ENCODE measurements at places on chromosomes 1 and 21. TPM values are rescaled to one million over a fixed set of nuclear protein-coding genes. Genes with fewer than 3 reads are reported as not detected.

Gene ARHGEF10L
- 34.1 TPM for total RNA-seq

Gene RAD54L
- total RNA-seq: 1.0 TPM

Gene PDPN
- total RNA-seq: 47.0 TPM

Gene CDC42BPA
- 41.8 TPM for total RNA-seq

Gene NR1I3
- not detected for total RNA-seq

Gene AADACL4
- not detected for total RNA-seq

Gene LRRC53
- total RNA-seq: not detected

Gene GOLT1A
- 22.4 TPM for total RNA-seq

Gene SAMSN1
- 18.2 TPM for total RNA-seq

Gene CFAP57
- 0.17 TPM for total RNA-seq

Gene CDA
- total RNA-seq: 8.8 TPM

Gene NEXN
- 26.4 TPM for total RNA-seq

Gene HSD3B1
- total RNA-seq: not detected

Gene PMVK
- 38.4 TPM for total RNA-seq

Gene TTC24
- not detected for total RNA-seq

Gene SUMO3
- 85.0 TPM for total RNA-seq

Gene LCE3E
- not detected for total RNA-seq

Gene AMY2A
- total RNA-seq: not detected

Gene GGPS1
- total RNA-seq: 33.1 TPM

Gene SYCP1
- not detected for total RNA-seq

Gene ELAPOR1
- 5.6 TPM for total RNA-seq

Gene SHE
- total RNA-seq: 48.3 TPM

Gene CCT3
- total RNA-seq: 120 TPM

Gene KRTAP13-2
- total RNA-seq: not detected

Gene LRRC3
- 3.6 TPM for total RNA-seq

Gene MIA3
- total RNA-seq: 69.1 TPM

Gene ANGPTL3
- total RNA-seq: not detected

Gene SAMD11
- total RNA-seq: 6.0 TPM

Gene PALMD
- total RNA-seq: 21.5 TPM

Measured in upper lobe of right lung (tissue), 1 donor.